ENCODE measurements at places on chromosomes 5 and 9. TPM values are rescaled to one million over a fixed set of nuclear protein-coding genes. Genes with fewer than 3 reads are reported as not detected.

DNA sequence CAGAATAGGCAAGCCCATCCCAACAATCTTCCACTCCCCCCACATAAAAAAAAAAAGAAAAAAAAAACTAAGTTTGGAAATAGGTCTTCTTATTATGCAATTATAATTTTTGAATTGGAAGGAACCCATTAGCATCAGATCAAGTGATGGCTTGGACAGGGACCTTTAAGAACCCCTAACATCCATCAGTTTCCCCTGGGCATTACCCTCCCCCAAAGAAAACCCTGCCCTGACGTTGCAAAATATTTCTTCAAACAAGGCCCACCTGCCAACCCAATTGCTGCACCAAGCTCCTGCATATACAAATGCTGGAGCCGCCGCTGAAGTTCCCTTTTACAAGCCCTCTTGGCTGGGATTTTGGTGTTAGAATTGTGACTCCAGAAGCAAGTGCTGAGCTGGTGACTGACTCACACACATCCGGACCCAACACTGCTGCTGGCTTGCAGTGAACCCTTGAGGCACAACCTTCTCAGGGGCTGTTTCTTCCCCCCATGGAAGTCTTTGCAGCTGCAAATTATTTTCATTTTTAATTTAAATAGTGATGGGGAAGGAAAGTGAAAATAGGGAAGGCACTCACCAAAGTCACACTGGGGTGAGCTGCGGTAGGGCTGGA lies 56.1 kb upstream of the AFAP1L1 start:
- no peak for DNase-seq

DNA sequence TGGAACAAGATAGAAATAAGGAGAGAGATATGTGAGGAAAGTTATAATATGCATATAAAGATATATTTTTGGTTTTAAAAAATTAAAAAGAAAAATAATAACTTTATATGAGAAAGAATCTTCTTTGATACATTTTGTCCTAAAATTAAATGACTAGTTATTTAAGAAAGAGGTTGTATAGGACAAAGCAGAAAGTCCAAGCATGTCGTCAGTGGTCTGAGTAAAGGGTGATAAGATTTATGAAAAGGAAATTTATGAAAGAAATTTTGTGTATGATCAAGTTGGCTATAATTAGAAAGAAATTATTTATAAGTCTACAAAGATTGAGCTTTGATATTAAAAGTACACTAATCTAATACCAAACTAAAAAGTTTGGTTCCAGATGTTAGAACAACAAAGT lies 32.0 kb downstream of the GTF3C4 start:
- no peak for DNase-seq

DNA sequence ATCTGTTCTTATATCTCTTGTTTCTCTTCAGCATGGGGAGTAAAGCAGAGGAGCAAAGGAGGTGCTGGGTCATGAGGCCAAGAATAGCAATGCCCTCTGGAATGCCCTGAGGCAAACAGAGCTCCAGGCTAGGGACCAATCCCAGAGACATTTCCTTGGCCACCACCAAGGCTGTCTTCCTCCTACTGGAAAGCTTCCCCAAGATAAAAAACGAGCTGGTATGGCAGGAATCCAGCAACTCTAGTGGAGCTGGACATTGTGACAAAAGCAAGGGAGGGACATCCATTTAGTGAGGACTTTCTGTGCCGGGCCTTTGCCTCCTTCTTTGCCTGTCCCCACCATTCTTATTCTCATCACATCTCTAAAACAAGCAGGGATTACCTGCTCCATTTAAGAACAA lies 161.6 kb downstream of the ASTN2 start:
- no peak for DNase-seq

GRCh38 chr9:98810102-98810842 lies 2.8 kb downstream of the GALNT12 start:
- DNase-seq = no peak

DNA sequence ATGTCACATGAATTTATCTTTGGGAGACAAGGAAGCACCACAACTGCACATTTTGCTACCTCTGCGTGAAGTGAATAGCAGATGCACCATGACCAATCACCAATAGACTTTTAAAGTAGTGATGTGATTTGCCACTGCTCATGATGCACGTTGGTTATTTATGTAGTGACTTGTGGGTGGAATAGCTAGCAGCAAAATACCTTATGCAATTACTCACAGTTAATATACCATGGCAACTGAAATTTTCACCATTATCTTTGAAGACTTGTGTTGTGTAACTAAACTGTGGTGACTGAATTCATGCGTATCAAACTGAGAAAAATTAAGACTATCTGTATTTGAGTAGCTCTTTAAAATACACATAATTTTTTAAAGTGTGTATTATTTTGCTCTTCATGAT lies 46.2 kb upstream of the TUSC1 start:
- DNase-seq = no peak

- DNase-seq = no peak
These were observed 11.5 kb downstream of the GPBP1 start for GRCh38 chr5:57185313-57185712.

GRCh38 chr5:10637944-10638343 lies 74.1 kb downstream of the ANKRD33B start:
- no peak for DNase-seq

- no peak for DNase-seq
These were observed 607 bp downstream of the UQCRQ start for GRCh38 chr5:132867046-132867451.

GRCh38 chr5:149796836-149797235 lies 66.7 kb downstream of the PPARGC1B start:
- DNase-seq = no peak

DNA sequence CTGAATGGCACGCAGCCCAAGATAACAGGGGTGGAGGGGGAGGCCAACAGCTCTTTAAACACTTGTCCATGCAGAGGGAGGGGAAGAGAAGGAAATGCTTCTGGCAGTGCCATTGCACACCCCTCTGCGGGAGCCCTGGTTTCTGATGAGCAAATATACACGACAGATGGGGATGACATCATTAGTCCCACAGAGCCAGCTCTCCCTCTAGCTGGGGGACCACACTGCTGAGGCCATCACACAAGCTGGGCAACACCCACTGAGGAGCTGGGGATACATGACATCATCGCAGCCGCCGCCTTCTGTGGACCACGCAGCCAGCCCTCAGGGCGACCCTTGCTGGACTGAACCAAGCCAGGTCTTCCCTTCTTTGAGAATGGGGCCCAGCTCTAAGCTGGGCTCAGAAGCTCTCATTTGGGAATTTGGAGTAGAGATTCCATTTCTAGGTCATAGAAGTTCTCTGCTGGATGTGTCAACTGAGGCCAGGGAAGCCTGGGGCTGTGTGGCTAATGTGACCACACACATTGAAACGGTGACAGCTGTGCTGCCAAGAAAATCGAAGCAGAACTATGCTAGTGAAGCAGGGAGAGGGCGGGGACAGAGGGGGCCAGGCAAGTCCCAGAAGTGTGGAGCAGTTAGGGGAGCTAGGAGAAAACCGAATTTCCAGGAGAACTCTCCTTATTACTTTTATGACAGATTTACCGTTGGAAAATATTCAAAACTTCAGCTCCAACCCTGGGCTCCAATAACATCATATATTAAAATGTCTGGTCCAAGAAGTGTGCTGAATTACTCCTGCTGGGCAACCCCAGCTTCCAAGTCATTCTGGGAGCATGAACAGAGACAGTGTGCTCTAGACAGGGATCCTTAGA lies 79.5 kb downstream of the PRRT1B start:
- DNase-seq = no peak

- DNase-seq = no peak
These were observed 24.2 kb downstream of the TNFAIP8 start for GRCh38 chr5:119379942-119380547.

- no peak for DNase-seq
These were observed 57.8 kb downstream of the C9orf153 start for GRCh38 chr9:86201474-86202337.

- no peak for DNase-seq
These were observed 257.4 kb downstream of the ENC1 start for GRCh38 chr5:74382987-74383593.

Gene ADGRD2
- not detected for total RNA-seq

Gene LECT2
- not detected for total RNA-seq

Gene GLDC
- total RNA-seq = not detected

Gene ARID3C
- total RNA-seq = not detected

Gene TRPM3
- total RNA-seq = not detected

Gene PCDHA9
- not detected for total RNA-seq

Gene AIF1L
- total RNA-seq = 0.12 TPM

Gene DBH
- total RNA-seq = 0.12 TPM

Gene CCDC171
- total RNA-seq = 1.1 TPM

Measured in CD4-positive, CD25-positive, alpha-beta regulatory T cell (primary cell).